HFF-Myc (cell line): ENCODE measurements at places on chromosomes 3 and 15.
A peak's percentile ranks its signal among the peaks of the same experiment; 100 is the strongest.

GRCh38 chr3:38029400-38030125, at the start of gene PLCD1:
TSS of gene PLCD1 (minus strand) at chr3:38029642. CDS start at chr3:38029539, 103 bp downstream.
- no peak for DNase-seq

DNA sequence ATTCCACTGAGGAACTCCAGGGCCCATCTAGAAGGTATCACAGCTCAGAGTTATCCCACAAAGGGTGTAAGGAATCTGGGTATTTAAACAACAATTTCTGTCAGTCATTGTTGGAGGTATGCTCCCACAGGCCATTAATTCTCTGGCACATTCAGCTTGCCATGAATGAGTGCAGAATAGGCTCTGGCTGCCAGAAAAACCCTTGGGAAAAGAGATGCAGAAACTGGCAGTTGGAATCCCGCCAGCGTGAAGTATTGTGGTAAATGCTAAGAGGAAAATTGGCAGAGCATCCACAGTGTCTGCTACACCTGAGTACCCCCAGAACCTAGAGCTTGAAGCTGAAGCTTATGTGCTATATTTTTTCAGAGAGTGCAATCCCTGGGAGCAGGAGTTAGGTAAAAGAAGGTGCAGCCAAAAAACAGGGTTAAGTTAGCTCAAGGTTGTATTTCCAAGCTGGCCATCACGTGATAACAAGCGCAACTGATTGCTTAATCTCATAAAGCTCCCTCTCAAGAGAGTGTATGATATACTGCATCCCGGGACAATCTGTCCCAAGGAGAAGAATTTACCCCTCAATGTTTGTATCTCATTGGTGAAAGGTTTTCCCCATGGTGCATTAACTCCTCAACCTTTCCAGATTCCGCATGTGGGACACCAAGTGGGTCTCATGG, 94.2 kb upstream of the ACP3 start:
- DNase-seq, result no peak

DNA sequence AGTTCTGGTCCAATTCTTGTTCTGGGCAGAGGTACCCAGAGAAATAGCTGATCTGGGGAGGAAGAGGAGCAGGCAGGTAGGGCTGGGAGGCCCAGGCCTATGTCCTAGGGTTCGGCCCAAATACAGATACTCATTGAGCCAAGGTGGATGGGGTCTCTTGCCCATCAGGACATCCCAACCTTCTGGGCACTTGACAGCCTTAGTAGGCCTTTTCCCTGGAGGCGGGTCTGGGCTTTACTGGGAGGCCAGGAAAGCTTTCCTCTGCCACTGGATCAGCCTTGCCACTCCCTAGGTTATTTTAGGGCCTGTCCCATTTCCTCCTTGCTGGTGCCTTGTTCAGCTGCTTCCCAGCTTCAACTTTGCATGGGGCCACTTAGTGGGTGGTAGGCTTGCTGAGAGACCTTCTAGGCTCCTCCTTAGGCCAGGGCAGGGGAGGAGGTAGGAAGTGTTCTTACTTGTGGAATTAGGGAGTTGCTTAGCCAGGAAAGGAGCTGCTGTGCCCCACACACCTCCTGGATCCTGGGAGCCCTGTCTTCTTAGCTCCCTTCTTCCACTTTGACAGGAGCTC, 9.7 kb downstream of the TEX264 start:
- no peak for DNase-seq

DNA sequence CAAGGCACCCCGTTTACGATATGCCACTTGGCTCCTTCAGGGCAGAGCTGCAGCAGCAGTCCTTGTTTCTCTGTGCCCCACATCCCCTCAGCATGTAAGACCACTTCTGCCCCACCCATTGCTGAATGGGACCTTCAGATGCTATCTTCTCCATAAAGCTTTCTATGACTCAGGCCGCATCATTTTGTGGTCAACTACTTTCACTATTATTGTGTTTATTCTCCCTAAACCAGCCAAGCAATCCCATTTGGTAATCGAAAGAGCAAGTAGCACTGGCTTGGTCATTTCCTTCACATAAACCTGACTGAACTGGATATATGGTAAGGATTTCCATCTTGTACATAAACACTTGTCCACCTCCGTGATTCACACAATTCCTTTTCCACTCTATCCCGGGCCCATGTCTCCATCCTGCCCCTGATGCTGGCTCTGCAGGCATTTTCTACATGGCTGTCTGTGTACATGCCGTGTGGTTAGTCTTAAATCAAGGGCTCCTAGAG, 25.7 kb downstream of the LIPC start:
- DNase-seq, result peak; percentile 88

DNA sequence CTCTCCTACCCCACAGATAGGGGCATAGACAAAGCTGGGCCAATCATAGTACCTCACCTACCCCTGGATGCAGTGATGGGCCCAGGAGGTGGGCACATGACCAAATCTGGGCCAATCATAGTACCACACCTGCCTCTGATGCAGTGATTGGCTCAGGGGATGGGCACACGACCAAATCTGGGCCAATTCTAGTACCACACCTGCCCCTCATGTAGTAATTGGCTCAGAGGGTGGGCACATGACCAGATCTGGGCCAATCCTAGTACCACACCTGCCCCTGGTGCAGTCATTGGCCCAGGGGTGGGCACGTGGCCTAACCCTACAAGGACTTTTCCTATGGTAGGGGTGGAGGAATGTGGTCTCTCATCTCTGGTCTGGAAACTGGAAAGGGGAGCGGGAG, 56.9 kb upstream of the MEF2A start:
- DNase-seq, result no peak

DNA sequence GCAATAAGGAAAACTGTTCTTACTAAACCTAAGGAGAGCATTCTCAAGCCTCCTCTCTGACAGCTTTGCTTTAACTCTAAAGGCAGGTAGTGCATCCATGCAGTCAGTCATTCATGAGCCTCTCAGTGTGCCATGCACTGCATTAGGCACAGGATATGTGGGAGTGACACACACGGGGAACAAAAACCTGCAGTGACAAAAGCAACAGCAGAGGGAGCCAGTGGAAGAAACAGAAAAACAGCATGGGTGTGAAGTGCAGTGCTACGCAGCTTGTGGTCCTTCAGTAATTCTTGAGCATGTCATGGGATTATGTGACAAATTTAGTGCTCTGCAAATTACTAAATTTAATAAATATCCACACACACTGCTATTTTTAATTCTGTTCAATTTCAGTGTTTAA, 230.7 kb downstream of the BBX start:
- DNase-seq, result peak; percentile 14

DNA sequence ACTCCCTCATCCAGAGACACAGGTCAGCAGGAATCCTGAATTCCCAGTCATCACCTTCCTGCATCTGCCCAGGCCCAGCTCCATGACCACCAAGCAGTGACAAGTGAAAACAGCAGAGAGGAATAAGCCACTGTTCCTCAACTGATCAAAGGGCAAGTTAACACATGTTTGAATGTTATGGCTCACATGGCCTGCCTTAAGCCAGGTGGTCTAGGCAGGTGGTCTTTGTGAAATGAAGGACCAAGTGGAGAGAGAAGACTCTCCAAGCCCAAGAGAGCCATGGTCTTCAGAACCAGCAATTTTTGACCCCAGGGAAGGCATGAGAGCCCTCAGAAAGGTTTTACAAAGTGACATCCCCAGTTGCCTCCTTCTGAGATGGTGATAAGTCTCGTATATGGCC, 161.8 kb downstream of the EPHB1 start:
- DNase-seq, result no peak

- DNase-seq, result no peak
Measured at GRCh38 chr3:107824822-107825371, 265.9 kb downstream of the CD47 start.

GRCh38 chr15:78204351-78205309, 29.7 kb downstream of the ACSBG1 start:
- no peak for DNase-seq

DNA sequence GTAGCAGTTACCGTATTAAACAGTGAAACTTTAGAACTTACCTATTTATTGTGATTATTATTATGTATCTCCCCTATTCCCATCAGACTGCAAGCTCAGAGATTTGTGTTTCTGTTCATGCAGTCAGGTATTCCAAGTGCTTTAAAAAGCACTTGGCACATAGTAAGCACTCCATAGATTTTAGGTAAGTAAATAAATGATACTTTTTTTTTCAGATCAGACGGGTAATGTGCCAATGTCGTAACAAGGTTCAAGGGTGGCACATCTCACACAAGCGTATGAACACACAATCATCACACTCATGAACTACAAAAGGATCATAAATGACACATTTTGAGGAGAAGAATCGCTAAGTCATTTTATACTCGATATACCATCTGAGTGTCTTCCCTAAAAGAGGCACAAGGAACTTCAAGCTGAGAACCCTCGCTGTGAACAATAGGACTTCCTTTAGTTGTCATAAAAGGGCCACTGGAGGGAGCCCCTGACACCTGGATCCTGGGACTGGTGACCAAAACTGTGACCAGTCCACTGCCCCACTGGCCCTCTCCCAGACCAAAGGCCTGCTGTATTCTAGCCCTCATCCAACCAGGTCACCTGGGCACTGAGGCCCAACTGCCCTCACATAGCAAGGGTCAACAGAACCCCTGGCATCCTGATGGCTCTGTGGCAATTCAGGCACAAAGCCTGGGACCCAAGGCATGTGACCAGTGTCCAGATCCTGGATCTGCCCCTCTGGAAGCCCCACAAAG, 32.1 kb downstream of the KIF9 start:
- DNase-seq, result no peak

- no peak for DNase-seq
Measured at GRCh38 chr3:121545049-121545573, 677 bp downstream of the POLQ start.

GRCh38 chr3:161035711-161036110, 69.4 kb downstream of the B3GALNT1 start:
- DNase-seq, result no peak

GRCh38 chr15:58410353-58410752, 21.4 kb upstream of the LIPC start:
- no peak for DNase-seq

GRCh38 chr3:129503471-129504291, 24.8 kb upstream of the RHO start:
- no peak for DNase-seq

GRCh38 chr3:194481103-194481502, 5.7 kb downstream of the ATP13A3 start:
- DNase-seq, result no peak

- no peak for DNase-seq
Measured at GRCh38 chr3:101148001-101148400, 154.8 kb upstream of the ABI3BP start.

DNA sequence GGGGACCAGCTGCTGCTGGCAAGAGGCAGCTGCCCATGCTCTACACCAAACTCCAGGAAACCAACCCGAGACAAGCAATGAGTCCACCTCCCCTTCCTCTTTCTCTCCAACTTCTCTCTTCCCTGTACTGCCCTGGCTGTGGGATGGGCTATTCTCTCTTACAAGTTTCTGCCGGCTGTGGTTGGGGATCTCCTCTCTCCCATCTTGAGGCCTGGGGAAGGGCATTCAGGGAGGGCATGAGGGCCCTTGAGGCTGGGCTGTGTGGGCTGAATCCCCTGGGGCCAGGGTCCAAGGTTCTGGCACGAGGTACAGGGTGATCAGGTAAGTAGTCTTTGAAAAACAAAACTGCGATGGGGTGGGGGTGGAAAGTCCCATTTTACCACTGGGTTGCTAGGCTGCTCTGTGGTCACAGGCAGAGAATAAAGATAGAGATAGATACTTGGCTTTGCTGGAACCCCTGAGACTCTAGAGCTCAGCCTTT, 32.3 kb upstream of the CTSH start:
- no peak for DNase-seq

DNA sequence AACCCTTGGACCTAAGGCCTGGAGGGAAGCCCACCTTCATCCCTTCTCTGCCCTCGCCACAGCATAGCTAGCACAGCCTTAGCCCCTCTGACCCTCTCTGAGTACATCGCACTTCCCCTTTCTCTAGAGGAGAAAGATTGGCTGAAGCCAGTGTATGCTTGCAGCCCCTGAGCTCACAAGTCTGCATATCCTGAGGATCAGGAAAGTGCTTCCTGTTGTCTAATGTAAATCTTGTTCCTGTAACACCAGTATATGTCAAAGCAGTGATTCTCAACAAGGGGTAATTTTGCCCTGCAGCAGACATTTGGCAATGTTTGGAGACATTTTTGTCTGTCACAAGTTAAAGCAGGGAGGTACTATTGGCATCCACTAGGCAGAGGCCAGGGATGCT, 2.2 kb upstream of the PRKCD start:
- DNase-seq, result no peak

DNA sequence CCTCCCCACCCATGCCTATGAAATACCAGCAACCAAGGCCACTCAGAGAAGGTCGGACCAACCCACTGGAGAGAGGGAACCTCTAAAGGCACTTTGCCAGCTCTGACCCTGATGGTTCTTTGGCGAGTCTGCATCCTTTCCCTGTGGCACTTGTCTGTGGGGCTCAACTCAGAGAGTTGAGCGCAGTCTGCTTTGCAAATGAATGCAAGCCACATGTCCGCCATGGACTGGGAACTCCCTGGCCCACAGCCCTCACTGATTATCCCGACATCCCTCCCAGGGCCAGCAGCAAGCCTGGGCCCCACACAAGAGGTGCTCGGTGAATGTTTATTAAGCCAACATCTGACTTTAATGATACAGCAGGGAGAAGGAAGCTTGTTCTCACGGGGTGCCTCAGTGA, 55.5 kb upstream of the HES1 start:
- DNase-seq, result no peak

DNA sequence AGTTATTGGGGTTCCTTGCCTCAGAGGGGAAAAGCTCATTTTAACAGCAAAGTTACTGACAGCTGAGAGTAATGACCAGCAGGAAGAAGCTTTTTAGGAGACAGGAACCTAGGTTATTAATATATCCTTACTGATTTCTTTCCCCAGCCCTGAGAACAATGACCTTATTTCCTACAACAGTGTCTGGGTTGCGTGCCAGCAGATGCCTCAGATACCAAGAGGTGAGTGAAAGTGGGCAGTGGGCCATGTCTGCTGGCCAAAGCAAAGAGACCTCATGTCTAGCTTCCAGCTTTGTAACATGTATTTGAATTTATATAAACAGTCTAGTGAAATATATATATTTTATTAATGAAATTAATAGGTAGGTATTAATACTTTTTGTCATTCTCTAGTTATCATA, 5.0 kb downstream of the CCNDBP1 start:
- no peak for DNase-seq

DNA sequence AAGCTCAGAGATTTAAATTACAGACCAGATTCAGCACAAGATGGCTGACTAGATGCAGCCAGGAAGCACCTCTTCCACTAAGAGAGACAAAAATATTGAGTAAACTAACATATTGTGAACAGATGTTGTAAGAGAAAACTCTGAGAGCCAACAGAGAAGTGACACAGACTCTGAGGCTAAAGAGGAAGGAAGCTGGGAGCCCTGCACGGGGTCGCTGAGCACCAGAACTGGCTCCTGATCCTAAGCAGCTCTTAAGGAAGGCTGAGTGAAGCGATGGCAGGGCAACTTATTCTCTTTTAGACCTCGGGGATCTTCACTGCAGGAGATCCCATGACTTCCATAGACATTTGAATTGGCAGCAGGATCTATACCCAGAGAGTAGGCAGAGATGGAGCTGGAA, 578.0 kb upstream of the GRM7 start:
- no peak for DNase-seq

- DNase-seq, result no peak
Measured at GRCh38 chr15:28985691-28986090, 99.9 kb downstream of the APBA2 start.

- no peak for DNase-seq
Measured at GRCh38 chr3:122955916-122956692, 71.5 kb downstream of the SEMA5B start.

GRCh38 chr3:177137774-177138705, 59.2 kb downstream of the TBL1XR1 start:
- DNase-seq, result no peak

- no peak for DNase-seq
Measured at GRCh38 chr3:39501968-39502837, 34.7 kb downstream of the MOBP start.
